ENCODE measurements at places on chromosomes 2 and 18. TPM values are rescaled to one million over a fixed set of nuclear protein-coding genes. Genes with fewer than 3 reads are reported as not detected.

The CAPN13 gene
- 19.2 TPM for total RNA-seq

The SLC5A7 gene
- total RNA-seq = 0.81 TPM

The NTSR2 gene
- not detected for total RNA-seq

The INO80B gene
- 30.2 TPM for total RNA-seq

The ABCG8 gene
- total RNA-seq = not detected

The MFSD2B gene
- total RNA-seq = 0.35 TPM

DNA sequence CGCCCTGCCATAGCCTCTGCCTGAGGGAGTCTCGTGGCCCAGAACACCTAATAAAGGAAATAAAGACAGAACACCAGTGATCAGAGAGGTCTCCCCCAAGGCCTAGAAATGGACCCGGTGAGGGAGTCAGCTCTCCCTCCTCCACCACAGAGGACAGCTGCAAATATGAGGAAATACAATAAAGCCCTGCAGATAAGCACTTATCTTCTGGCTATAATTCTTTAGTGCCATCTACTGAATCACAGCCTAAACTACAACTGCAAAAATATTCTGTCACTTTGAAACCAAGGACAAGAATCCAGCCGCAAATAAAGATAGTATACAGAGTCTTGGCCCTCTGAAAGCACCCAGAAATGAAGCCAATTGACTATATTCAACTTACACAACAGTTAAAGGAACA lies 42.4 kb upstream of the TACR1 start:
- no peak for DNase-seq
- no peaks in the 10 kb centered on the region for H3K36me3 ChIP-seq
- no peak overlapping the region for H3K4me3 ChIP-seq
- H3K4me1 ChIP-seq = no peaks in the 10 kb centered on the region
- no peak overlapping the region for H3K27ac ChIP-seq
- no peaks in the 10 kb centered on the region for H3K27me3 ChIP-seq

GRCh38 chr18:9802175-9803062 lies 83.4 kb upstream of the TXNDC2 start:
- no peak for DNase-seq
- H3K4me1 ChIP-seq = peaks cover 22% of the 10 kb centered on the region
- H3K36me3 ChIP-seq = no peaks in the 10 kb centered on the region
